ENCODE measurements at places on chromosomes 11 and 22. TPM values are rescaled to one million over a fixed set of nuclear protein-coding genes. Genes with fewer than 3 reads are reported as not detected.
A peak's percentile ranks its signal among the peaks of the same experiment; 100 is the strongest.

DNA sequence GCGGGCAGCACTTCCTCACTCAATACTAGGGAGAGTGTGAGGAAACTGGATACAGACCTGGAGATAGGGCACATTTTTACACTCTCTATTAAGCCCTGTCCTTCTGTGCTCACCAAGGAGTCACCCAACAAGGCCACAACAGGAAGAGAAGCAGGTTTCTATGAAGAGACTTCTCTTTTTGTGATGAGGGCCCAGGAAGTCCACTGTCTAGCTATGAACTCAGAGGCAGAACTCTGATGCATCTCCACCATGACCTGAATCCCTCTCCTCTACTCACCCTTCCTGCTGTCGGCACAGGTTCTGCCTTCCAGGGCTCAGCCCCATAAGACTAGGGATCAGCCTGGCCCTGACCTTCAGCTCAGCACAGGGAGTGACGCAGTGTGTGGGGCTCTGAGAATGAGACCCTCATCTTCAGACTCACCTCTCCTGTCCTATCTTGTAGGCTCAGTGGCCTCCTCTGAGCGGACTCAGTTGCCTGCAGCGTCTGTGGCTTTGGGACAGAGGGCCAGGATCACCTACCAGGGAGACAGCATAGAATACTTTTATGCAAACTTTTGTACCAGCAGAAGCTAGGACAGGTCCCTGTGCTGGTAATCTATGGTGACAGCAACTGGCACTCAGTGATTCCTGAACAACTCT, 49.3 kb upstream of the IGLL5 start:
- DNase-seq: no peak

LYVE1 gene
- total RNA-seq: not detected

PARVA gene
- 0.07 TPM for total RNA-seq

GRCh38 chr11:121449626-121450025, 2.5 kb upstream of the SORL1 start:
- DNase-seq: no peak

- DNase-seq: no peak
Observed at GRCh38 chr11:119347242-119347641, 737 bp upstream of the MFRP start.

GRCh38 chr22:17508110-17508509, 55.2 kb upstream of the SLC25A18 start:
- no peak for DNase-seq

GRCh38 chr22:36467946-36468345, 13.5 kb downstream of the TXN2 start:
- no peak for DNase-seq

GLYATL1 gene
- total RNA-seq: not detected

CFAP68 gene
- total RNA-seq: 24.9 TPM

DNA sequence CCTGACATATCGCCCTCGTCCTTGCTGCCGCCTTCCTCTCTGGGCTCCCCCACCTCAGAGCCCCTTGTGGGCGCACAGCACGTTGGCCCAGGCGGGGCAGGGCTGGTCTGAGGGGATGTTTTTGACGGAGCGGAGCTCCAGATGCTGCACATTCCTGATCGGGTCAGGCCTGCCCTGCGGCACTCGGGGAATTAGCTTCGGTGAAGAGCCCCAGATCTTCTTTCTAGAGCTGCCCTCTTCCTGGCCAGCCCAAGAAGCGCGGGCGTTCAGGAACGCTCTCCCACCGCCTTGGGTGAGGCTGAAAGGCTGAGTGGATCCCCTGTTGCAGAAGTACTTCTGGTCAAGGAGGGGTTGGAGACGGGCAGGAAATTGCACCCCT, 12.1 kb downstream of the YPEL4 start:
- no peak for DNase-seq

DNA sequence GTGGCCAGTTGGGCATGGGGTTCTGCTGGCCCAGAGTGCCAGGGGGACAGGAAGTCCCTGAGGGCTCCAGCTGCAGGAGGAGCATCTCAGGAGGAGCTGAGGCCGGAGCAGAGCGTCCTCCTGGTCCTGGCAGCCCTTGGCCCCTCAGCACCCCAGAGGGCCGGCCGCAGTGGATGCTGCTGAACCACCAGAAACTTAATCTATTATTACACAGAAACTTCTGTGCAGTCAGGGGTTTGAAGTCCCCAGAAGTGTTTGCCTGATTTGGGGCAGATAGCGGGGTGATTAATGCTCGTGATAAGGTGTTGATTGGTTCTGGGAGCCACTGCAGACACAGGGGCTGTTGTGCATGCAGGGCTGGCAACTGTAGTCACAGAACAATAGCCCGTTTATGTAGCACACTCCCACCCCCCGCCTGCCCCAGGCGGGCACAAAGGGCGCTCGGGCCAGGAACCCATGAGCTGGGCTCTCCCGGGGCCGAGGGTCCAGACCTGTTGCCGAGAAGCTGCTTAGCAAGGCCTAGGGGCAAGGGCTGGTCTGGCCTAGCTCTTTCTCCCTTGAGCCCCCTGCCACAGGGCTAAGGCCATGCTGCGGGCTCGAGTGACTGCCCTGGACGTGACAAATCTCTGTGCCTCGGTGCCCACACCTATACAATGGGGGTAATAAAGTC, 29.0 kb upstream of the KCNQ1OT1 start:
- DNase-seq: no peak

DNA sequence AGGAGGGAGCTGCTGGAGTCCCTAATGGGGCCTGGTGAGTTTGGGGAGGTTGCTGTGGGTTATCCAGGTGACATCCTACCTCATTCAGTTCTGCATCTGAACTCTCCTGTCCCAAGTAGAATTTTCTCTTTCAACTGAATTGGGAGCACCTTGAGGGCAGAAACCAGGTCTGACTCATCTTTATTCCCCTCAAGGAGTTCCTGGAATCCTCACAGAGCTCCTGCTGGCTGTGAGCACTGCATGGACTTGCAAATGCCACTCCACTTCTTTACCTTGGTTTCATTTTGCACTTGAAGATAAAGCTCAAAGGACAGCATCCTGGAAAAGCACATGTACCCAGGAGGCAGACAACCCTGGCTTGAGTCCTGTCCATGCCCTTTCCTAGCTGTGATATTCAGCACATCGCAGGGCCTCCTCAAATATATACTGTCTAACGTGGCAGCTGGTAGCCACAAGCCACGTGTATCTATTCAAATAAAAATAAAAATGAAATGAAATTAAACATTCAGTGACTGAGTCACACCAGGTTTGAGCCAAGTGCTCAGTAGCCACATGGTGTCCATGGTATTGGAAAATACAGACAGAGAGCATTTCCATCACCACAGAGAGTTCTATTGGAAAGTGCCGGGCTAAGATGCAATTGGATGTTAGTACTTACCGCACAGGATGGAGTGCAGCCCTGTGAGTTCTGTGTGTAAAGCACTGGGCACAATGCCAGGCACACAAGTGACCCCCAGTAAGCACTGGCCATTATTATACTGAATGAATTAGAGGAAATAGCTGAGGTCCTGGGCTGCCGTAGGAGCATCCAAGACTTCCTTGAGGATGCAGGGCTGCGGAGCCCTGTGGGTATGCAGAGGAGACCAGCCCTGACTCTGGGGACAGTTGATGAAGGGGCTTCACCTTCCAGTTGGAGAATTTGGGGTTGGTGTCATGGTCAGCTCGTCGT, 149.0 kb downstream of the PKNOX2 start:
- DNase-seq: no peak

DNA sequence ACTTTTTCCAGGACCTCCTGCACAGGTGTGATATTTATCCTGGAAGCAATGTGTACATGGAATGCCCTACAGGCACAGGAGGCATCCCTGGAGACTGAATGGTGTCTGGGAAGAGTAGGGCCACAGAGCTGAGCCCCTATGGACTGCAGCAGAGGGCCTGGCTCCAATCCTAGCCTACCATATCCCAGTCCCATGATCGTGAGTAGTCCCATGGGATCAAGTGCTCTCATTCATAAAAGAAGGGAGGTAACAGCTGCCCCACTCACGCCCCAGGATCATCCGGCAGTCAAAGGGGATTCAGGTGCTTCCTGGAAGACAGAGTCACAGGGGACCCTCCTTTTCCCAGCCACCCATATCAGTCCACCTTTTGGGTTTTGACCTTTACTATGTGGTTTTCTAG, 24.0 kb downstream of the ANKK1 start:
- DNase-seq: no peak

MIAT gene
- 10.5 TPM for total RNA-seq

GRCh38 chr11:115144014-115144413, 360.2 kb downstream of the CADM1 start:
- no peak for DNase-seq

DNA sequence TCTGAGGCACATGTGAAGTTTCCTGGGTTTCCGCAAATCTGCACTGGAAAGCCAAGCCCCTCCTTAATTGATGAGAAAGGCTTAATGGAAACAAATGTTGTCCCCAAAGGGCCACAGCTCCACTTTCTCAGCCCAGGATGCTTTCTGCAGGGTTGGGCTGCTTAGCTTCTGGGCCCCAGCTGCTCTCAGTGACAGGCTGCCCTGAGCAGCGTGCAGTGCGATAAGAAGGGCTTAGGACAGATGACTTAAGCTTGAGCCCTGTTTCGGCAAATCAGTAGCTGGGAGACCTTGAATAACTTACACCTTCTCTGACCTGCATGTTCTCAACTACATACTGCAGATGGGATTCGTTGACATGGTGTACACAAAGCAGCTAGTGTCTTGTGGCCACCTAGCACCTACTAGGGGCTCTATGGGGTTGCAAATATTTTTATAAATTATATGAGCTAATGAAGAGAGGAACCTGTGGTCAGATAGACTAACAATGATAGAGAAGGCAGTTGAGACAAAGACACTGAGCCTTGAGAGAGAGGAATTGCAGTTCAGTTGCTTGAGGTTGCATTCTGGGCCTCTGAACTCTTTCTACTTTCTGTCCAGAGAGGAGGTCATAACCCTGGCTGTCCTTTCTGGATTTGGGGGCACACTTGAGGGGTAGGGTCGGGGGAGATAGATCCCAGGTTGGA, 11.5 kb downstream of the STX3 start:
- DNase-seq: no peak

- no peak for DNase-seq
Observed at GRCh38 chr11:85394283-85394682, 232.9 kb downstream of the DLG2 start.

HSD17B12 gene
- 29.6 TPM for total RNA-seq

GRCh38 chr11:46701078-46701654, 335 bp downstream of the ZNF408 start:
- peak; percentile 34 for DNase-seq

DNA sequence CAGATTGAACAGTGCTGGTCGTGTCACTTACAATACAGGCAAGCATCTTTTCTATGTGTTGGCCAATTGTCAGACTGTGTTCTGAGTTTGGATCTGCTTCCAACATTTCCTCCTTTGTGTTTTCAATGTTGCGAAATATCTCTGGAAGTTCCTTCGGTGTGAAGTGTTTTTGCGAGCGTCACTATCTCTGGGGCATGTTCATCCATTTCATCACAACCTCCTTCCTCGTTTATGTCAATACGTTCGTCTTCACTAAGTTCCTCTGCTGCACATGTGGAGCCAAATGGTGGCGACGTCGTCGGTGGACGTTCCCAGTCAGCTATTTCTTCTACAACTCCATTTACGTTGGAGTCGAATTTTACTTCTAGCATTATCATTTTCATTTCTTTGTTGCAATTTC, 100.2 kb upstream of the LMO1 start:
- DNase-seq: no peak

JAM3 gene
- total RNA-seq: 6.3 TPM

DNA sequence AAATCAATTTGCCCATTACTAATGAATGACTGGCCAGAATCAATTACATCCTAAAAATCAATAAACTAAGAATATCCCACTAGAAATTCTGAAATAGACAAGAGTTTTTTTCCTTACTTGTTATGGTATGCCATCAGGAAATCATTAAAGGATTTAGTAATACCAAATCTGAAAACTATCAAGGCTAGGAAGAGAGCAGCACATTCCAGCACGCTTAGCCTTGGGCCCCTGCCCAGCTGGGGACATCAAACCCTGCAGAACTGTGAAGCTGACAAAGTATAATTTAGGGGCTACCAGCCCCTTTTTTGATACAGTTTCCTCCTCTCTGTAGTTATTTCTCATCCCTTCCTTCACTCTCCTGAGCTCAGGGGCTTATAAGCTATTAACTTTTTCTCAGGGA, 247.8 kb upstream of the ZC3H12C start:
- DNase-seq: no peak
